T-cell (primary cell): ENCODE measurements at places on chromosomes 11 and 22. TPM values are rescaled to one million over a fixed set of nuclear protein-coding genes. Genes with fewer than 3 reads are reported as not detected.

The TMEM121B gene
- total RNA-seq: not detected

The CALCA gene
- not detected for total RNA-seq

The POU2AF1 gene
- total RNA-seq: 3.4 TPM

The SHANK2 gene
- total RNA-seq: not detected

The TRIM48 gene
- total RNA-seq: not detected
